Activated CD8-positive, alpha-beta memory T cell treated with anti-CD3 and anti-CD28 coated beads for 4 hours (primary cell): ENCODE measurements at places on chromosomes 2 and 18.

DNA sequence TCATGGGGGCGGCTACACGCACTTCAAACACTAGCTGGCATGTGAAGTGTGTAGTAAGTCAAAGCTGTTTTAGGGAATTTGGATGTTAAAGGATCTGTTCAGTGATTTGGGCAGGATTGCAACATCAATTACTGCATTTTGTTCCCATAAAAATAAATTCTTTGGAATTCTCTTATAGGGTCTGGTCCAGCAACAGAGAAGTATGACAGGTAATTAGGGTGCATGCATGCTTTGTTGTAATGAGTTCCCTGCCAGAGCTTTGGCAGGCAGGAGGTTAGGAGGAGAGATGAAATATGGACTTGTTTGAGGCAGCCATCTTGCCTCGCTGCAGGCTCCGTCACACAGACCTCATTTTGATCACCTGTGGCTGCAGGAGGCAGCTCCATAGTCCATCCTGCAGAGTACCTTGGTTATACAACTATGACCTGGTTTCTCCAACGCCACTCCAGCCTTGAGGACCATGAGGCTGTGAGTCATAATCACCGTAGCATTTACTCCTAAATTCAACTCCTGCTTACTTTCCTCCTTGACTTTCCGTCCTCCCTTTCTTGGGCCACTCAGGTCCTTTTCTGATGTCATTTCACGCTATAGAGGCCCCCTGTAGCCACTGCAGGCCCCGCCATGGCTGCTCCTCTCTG is 26.5 kb upstream of the EML4 start:
- DNase-seq: no peak

DNA sequence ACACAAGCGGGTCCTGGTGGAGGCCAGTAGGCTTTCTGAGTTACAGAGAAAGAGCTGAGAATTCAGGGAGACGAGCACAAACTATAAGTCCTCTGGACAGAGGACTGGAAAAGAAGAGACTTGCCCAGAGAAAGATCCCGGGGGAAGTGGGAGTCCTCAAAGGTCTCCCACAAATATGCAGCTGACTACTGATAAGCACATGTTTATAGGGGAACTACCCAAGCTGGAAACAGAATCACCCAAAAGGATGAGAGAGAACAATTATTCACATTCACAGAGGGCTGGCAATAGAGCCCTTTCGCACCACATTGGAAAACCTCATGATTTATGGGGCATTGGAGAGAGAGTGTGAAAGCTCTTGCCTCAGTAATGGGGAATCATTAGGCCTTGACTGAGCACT is 337.6 kb downstream of the IRS1 start:
- DNase-seq: no peak

- no peak for DNase-seq
Measured at GRCh38 chr18:76874642-76875389, 52.5 kb downstream of the ZNF236 start.

DNA sequence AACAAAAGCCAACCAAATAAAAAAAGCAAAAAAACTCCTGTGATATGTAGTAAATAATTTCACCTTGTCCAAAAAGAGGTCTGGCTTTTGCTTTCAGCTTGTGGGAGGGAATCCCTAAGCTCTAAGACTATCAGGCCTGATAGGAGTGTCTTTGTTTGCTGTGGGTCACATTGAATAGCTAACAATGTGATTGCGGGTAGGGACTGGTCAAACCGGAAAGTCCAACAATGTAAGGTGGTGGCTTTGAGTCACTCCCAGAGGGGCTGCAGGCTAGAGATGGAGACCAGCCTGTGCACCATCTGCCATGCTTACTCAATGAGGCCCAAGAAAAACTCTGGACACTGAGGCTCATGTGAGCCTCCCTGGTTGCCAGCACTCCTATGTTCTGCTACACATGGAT is 192.9 kb downstream of the TFCP2L1 start:
- no peak for DNase-seq

DNA sequence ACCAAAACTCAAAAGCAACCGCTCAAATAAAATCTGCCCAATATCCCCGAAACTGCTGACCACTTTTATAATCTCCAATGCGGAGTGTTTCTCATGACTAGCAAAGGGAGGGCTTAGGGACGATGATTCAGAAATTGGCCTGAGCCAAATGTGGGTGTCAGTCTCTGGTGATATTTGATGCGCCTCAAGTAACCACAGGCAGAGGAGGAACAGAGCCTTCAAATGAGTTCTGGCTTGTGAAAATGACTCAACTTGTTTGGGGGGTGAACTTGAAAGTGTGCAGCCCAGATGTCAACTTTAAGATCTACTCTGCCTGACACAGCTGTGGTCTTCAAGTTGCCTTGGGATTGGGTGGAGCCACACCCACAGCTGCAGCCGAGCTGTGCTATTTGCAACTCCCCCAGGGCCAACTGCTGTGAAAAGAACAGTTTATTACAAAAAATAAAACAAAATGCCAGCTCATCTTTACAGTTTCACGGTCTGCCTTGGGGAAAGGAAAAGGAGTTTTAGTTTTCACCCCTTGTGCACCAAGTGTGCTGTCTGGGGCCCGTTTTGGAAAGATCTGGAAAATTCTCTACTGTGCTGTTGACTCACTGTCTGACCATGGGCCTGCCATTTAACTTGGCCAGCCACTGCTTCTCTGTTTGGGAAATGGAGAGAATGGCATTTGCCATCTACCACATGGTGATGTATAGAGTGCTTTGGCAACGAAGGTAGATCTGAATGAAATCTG is 222.1 kb downstream of the MTX2 start:
- DNase-seq: peak; percentile 1

DNA sequence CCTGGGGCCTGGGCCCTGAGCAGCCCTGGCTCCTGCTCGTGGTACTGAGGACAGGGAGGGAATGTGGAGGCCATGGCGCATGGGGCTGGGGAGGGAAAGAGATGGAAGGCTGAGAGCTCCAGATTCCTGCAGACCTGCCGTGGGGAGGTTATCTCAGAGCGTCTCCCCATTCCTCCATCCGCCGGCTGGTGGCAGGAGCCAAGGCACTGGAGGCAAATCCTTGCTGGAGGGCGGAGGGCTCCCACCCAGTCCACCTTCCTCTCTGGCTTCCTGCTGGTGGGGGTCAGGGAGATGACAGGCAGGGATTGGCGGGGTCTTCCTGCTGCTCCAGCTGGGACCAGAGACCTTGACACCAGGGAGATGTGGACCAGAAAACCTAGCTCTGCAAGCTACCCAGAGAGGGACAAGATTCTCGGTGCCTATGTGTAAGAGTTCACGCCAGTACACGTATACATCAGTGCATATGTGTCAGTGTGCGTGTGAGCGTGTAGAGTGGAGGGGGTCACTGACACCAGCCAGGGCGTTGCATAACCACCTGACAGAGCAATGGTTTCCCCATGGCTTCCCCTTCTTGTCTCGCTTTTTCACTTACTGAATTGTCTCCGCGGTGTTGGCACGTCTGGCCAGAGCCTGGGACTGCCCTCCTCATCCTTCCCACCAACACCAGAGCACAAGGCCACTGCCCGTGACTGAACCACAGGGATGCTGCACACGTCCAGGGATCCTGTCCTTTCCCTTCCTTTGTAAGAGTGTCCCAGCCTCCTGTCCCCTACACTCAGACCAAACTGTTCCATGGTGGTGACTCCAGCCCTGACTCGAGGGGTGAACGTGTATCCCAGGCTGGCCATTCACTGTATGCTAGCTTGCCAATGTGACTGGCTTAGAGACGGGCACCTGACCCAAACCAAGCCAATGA is 15.8 kb upstream of the SEMA4C start:
- DNase-seq: no peak

- DNase-seq: no peak
Measured at GRCh38 chr2:99662761-99663341, 173.0 kb upstream of the REV1 start.

DNA sequence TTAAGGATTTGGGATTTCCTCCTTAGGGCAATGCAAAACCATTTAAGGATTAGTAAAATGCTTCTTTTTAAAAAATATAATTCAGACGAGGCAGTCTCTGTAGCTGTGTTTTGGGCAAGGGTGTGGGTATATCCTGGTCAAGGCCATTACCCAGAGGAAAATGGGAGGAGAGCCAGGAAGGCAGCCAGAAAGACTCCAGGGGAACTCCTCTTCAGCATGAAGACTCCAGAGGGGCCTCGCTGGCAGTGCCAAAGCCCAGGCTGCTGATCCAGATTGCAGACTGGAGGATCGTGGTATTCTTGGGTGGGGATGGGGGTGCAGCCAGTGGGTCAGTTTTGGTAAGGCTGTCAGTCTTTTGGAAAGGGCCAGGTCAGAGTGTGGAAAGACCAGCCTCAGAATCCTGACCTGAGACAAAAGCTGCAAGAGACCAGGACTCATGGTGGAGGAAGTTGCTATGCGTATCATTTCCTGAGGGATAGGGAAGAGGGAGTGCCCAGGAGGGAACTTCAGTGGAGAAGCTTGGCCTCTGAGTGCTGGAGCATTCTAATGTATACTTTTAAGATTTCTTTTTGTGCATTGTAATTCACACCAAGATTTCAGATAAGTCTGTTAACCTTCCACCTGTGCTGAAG is 20.9 kb upstream of the RAB11FIP5 start:
- DNase-seq: no peak

GRCh38 chr2:238881353-238882081 is 33.6 kb downstream of the TWIST2 start:
- DNase-seq: no peak

DNA sequence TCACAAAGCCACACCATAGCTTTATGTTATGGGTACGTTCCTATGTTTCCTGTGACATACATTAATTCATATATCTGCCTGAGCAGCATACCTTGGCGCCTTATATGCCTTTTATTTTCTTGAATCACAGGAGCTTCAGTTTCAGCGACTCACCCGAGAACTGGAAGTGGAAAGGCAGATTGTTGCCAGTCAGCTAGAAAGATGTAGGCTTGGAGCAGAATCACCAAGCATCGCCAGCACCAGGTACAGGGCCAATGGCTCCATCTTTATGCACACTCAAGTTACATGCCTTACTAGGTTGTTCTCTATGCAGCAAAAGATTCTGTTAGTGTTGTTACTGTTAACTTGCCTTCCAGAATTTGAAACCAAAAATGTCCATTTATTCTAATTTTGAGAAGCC is 120.4 kb downstream of the PKP4 start:
- DNase-seq: no peak

GRCh38 chr2:178072383-178073301 is at the start of gene PDE11A:
PDE11A (minus strand) TSS chr2:178072777; CDS start chr2:178072437, 340 bp downstream.
- DNase-seq: no peak

- DNase-seq: peak; percentile 57
Measured at GRCh38 chr18:2971741-2972552, 41.0 kb downstream of the LPIN2 start.

GRCh38 chr2:205768341-205768740 is 86.0 kb downstream of the NRP2 start:
- DNase-seq: no peak

- DNase-seq: no peak
Measured at GRCh38 chr2:155350783-155351580, 652.5 kb downstream of the KCNJ3 start.

DNA sequence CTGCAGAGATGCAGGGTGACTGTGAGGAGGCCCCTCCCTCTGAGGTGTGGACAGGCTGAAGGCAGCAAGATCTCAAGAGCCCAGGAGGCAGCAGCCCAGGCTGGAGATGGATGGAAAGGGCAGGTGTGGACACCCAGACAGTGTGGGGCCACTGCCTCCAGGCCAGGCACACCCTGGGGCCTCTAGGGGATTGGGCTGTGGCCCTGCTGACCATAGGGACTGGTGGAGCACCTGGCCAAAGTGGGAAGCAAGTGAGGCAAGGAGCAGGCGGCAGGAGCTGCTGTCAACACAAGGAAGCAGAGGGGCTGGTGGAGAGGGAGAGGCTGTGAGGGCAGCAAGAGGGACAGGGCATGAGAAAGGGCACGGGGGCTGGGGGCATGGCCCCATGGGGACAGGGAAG is 10.8 kb downstream of the SNED1 start:
- DNase-seq: no peak

DNA sequence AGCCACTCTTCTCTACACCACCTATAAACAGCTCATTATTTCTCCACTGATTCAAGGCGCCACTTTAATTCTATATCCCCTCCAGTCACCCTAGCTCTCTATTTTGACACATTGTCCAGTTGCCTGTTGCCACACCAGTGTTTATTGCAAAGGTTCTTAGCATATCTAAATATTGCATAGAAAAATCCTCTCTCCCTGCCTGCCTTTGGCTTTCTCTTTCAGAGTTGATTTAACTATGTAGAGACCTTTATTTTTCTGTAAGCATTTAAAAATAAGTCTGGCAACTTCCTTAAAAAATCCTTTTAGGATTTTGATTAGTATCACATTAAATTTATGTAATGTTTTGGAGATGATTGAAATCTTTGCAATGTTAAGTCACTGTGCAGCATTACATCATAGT is 47.9 kb upstream of the B3GNT7 start:
- no peak for DNase-seq

- no peak for DNase-seq
Measured at GRCh38 chr18:65924904-65925303, 174.1 kb downstream of the CDH7 start.

GRCh38 chr2:232568161-232568560 is 17.7 kb downstream of the EIF4E2 start:
- no peak for DNase-seq

DNA sequence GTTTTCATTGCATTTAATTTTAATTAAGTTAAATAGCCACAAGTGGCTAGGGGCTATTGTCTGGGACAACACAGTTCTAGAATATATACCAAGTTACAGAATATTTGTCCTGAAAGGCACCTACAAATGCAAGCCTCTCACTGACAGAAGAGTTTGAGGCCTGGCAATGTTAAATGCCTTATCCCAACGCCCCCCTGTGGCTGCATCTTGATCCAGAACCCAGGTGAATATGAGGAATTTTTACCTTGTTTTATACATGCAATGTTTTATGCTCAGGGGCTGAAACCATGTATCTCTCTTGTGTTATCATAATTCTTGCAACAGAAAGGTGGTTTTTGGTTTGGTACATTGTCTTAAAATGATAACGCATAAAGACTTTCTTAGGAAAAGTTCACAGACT is 71.8 kb upstream of the SEC11C start:
- DNase-seq: no peak

DNA sequence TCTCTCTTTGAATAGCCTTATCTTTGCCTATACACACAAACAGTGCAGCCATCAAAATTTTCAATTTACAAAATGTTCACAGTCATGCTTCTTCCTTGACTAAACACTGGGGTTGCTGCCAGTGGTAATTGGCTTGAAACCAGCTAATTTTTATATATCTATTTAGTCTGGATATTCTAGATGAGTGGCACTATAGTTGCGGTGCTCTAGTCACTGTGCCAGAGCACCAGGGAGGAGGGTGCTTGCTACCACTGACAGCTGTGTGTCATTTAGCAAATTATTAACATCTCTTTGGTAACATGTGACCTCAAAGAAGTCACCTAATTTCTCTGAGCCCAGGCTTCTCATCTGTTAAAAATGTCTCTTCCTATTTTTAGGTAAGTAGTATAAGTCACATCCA is 130.4 kb downstream of the MEIS1 start:
- DNase-seq: no peak
